Fibroblast of skin of right quadriceps (primary cell): ENCODE measurements at places on chromosomes 5 and 9.

DNA sequence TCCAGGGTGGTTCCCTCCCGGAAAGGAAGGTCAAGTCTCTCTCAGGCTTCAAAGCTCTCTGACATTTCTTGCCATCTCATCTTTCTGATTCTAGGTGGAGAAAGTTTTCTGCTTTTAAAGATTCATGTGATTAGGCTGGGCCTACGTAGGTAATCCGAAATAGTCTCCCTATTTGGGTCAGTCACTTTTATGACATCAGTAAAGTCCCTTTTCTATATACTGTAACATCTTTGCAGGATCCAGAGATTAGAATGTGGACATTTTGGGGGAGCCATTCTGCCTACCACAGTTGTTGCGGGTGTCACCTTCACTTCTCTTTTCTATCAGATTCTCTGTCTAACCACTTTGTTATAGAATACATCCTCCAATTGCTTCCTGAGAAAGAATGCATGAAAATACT, 1.9 kb upstream of the RNF180 start:
- DNase-seq = no peak

DNA sequence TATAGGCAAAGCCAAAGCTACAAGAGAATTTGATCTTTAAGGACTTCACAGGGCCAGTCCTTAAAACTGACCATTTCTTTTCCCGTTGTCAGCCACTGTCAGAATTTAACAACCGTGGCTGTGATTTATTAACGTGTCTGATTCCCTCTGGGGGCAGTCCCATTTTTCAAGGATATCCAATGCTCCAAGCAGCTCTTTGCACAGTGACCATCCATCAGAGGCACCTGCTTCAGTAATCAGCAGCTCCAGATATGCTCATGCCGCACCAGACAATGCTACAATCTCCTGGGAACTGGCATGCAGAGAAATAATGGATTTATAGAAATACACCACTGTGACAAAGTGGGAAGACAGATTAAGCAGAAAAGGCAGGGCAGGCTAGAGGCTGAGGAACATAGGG, 163.3 kb upstream of the PPP1R2B start:
- DNase-seq = no peak

DNA sequence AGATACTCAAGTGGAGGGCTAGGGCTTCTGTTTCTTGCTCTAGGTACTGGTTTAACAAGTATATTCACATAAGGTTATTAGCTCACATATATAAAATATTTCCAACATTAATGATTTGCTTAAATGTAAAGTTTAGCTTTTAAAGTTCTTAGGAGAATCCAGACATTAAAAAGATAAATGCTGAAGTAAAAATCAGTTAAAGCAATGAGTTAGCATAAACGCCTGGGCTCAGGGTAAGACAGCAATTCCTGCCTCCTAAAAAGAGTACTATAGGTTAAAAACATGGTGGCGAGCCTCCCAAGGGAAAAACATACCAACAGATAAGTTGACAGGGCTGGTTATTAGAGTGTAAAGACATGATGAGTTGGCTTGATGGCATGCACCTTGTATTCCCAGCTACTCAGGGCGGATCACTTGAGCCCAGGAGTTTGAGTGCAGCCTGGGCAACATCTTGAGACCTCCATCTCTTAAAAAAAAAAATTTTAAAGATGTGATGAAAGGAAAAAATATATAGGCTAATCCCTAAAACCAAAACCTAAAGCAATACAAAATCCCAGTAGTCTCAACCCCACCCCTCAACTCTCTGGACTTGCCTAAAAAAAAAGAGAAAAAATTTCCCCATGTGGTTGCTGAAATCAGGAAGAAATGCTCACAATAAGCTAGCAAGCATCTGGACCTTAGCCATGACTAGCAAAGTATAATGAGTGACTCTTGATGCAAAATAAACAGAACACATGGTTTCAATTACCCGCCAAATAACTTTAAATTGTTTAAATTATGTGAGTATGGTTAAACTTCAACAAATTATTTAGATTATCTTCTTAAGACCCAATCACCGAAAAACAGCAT, 3.6 kb downstream of the GOLPH3 start:
- peak; percentile 98 for DNase-seq

GRCh38 chr9:137126786-137127185, 12.2 kb upstream of the GRIN1 start:
- DNase-seq = no peak
